ENCODE measurements at places on chromosomes 3 and 15. TPM values are rescaled to one million over a fixed set of nuclear protein-coding genes. Genes with fewer than 3 reads are reported as not detected.
A peak's percentile ranks its signal among the peaks of the same experiment; 100 is the strongest.

The ERICH6 gene
- not detected for total RNA-seq

The HDC gene
- total RNA-seq: 4.1 TPM

The SECISBP2L gene
- total RNA-seq: 26.9 TPM

The SLC9C1 gene
- 0.15 TPM for total RNA-seq

The ZNF639 gene
- total RNA-seq: 29.4 TPM

- peak; percentile 29 for DNase-seq
Observed at GRCh38 chr3:30681649-30682211, 75.3 kb downstream of the TGFBR2 start.

GRCh38 chr3:164458986-164459385 is 619.3 kb downstream of the SI start:
- DNase-seq: no peak

GRCh38 chr15:75696311-75696720 is 16.3 kb downstream of the CSPG4 start:
- DNase-seq: no peak

- no peak for DNase-seq
Observed at GRCh38 chr15:42021593-42021992, 751 bp upstream of the PLA2G4E start.

DNA sequence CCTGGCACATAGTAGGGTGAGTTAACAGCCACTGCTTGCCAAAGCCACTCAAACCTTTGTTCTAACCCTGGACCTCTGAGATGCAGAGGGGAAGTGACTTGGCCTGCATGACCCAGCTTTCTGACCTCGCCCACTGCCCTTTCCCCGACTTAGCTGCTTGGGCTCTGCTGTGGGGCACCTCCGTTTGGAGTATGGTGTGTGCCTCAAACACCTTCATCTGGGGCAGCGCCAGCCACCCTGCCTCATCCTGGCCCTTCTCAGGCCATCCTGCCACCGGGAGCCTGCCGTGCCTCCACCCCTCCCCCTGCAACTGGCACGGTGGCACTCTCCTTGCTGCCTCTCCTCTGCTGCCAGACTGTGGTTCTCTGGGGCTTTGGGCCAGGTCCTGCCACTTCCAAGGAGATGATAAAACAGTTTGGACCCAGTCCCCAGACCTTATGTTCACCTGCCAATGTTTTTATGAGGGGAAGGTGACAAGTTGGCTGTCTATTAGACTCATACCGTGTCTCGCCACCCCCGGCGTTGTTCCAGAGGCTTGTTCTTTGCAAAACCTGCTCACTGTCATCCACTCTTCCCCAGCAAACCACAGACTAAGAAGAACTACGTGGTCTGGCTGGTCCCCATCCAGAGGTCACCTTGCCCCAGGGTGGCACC is 32.2 kb downstream of the SLC6A6 start:
- no peak for DNase-seq

DNA sequence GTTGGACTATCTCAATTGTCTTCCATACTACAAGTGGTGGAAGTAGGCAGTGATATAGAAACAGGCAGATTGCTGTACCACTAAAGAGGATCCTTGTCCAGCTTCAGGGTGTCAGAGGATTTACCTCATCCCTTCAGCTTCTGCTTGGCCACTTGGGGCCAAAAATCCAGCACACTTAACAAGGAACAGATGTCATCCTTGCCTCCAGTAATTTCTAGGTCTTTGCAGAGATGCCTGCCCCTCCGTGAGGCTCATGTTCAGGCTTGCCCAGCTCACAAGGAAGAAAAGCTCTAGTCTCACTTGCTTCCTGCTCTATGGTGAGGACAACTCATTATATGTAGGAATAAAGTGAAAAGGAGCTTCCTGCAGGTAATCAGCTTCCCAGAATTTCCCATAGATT is 510.3 kb downstream of the EPHA3 start:
- DNase-seq: no peak

DNA sequence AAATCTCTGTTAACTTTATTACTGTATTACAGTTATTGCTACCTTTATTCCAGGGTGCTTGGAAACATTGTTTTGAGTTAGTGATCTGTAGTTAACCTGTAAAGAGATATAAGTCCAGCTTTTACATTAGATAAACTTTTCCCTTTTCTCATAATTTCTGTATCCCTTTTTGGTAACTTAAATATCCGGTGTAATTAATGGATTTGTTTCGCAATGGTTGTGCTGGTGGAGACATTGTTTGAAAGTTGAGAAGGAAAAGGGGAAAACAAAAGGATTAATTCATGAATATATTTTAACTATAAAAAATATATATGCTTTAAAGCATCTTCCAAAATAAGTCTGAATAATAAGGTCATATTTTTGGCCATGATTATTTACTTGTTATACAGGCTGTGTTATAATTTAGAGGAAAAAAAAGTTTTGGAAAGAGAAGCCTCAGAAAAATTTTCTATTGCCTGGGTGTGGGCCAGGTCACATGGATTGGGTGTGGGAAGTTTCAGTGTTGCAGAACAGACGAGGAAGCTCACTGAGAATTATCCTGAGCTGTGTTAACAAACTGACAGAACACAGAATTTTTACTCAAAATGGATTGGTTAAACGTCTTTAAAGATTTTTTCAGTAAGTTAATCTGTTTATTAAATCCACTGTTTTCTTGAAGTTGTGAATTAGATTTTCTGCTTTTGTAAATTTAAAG is 27.7 kb upstream of the IL20RB start:
- peak; percentile 87 for DNase-seq

DNA sequence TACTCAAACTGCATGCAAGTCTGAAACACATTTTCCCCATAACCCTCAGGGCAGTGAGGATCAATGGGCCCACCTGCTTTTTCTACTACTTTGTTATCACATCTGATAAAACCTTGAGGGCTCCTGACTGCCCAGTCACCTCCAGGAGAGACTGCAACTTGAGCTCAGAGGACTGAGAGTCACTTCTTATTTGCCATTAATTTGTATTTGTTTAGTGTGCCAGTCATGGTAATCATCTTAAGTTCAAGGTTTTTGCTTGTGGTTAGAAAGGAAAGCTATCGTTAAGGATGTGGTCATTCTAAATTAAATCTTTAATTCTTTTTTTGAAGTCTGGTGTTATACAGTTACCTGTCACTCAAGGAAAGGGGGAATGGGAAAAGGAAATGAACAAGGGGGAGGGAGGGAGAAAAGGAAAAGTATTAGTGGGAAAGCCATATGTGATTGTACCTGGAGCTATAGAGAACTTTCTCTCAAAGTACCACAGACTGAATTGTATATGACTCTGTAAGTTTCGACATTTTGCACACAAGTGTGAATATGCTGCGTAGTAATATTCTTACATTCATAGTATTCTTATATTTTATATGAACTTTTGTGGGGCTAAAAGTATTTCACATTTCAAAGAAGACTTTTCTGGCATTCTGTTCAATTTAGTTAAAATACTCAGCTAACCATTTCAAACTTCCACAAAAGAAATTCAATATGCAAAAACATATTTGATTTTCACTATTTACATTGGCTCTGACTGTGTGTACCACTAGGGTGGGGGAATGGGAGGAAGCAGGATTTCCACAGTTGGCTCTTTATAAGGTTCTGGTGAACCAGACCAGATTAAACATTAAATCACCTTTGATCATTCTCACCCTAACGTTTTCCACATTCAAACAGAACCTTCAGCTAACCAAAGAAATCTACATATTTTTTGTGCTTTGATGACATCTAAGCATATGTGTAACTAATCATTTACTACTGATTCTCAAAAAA is 166.5 kb upstream of the ATP11B start:
- DNase-seq: no peak

- DNase-seq: no peak
Observed at GRCh38 chr3:156792945-156793344, 33.2 kb upstream of the LEKR1 start.
